ENCODE measurements at places on chromosomes 2 and 18. TPM values are rescaled to one million over a fixed set of nuclear protein-coding genes. Genes with fewer than 3 reads are reported as not detected.

Gene BCL2
- polyA plus RNA-seq, result 24.0 TPM

Gene CAB39
- polyA plus RNA-seq, result 24.8 TPM

Gene TACR1
- 1.3 TPM for polyA plus RNA-seq

Gene PAX8
- 2.2 TPM for polyA plus RNA-seq

Gene VIL1
- polyA plus RNA-seq, result not detected
